ENCODE measurements at places on chromosomes 5 and 9. TPM values are rescaled to one million over a fixed set of nuclear protein-coding genes. Genes with fewer than 3 reads are reported as not detected.

The PGM5 gene
- polyA plus RNA-seq = 2.2 TPM

The PLAC8L1 gene
- 0.28 TPM for polyA plus RNA-seq

The ADGRV1 gene
- 8.2 TPM for polyA plus RNA-seq

The PCAT7 gene
- polyA plus RNA-seq = 0.95 TPM

The DNAH5 gene
- polyA plus RNA-seq = 7.7 TPM

The GABRA1 gene
- polyA plus RNA-seq = not detected

The NTNG2 gene
- polyA plus RNA-seq = not detected

The PRRX2 gene
- not detected for polyA plus RNA-seq

The SMIM15 gene
- polyA plus RNA-seq = 26.8 TPM

The SLC4A9 gene
- polyA plus RNA-seq = not detected

Measured in liver (tissue), 10 donors.